ENCODE measurements at places on chromosomes 6 and 20.

- no peak for DNase-seq
Observed at GRCh38 chr6:42049116-42049809, 1.1 kb upstream of the TAF8 start.

GRCh38 chr20:6583134-6583738 is 184.2 kb upstream of the BMP2 start:
- DNase-seq: peak; percentile 39

- no peak for DNase-seq
Observed at GRCh38 chr6:125392682-125393081, 90.9 kb upstream of the HDDC2 start.

DNA sequence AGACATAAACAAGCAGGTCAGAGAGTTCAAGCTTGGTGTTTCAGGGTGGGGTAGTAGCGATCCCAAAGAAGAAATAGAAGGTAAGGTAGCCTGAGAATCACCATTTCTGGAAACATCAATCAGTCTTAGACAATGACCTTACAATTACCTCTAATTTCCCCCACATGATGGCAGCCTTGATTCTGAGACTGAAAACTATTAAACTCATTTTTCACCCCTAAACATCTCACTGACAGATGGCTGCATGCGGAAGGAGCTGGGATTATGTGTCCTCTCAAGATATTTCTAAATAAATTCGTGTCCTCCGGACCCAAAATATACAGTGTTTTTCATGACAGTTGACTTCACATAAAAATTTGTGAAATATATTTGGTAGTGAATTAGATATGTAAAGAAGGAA is 61.0 kb downstream of the KIF6 start:
- no peak for DNase-seq

GRCh38 chr6:93343476-93343875 is 75.9 kb downstream of the EPHA7 start:
- DNase-seq: no peak

DNA sequence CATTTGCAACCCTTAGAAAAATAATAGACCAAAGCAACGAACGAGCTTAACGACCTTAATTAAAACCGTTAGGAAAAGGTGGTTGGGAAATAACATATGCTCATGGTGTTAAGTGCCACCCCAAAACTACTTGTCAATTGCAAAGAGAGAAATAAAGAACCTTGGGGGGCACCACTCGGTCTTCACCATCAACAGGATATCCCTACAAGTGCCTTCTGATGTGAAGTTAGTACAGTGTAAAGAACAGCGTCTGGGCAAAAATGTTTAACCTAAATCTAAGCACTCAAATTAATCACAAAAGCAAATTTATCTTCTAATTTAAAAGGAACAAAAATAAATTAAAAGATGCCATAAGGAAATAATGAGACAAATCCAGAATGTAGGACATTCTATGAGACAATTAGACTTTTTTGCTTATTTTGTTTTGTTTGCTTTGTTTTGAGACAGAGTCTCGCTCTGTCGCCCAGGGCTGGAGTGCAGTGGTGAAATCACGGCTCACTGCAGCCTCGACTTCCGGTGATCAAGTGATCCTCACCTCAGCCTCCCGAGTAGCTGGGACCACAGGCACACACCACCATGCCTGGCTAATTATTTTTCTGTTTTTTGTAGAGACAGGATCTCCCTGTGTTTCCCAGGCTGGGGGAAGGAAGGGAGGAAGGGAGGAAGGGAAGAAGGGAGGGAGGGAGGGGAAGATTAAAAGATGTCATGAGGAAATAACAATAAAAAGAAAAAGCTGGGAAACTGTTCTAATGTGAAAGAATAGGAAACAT is 41.3 kb upstream of the BTN3A2 start:
- DNase-seq: no peak

All from AML-193 (cell line).